NCI-H1930 (cell line): ENCODE measurements at places on chromosomes 5 and 9.
A peak's percentile ranks its signal among the peaks of the same experiment; 100 is the strongest.

- DNase-seq = no peak
Measured at GRCh38 chr9:14092344-14092743, 221.6 kb downstream of the NFIB start.

DNA sequence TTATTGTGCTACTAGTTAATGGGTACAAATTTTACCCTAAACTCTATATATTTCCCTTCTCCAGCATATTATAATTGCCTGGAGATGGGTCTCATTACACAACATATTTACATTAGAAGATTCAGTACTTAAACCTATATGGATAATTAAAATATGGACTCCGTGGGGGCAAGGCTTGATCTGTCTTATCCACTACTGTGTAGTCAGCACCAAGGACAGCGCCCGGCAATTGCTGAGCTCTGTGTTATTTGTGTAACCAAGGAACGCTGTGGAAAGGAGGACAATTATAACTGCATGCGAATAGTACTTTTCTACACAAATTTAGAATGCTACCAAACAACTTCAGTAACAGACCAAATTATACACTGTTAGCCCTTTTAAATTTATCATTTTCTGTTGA lies 77.7 kb downstream of the DNAH5 start:
- no peak for DNase-seq

GRCh38 chr9:12776513-12777055 lies 1.8 kb downstream of the LURAP1L start:
- DNase-seq = no peak

- DNase-seq = no peak
Measured at GRCh38 chr9:113587471-113588031, 124.0 kb downstream of the RGS3 start.

- no peak for DNase-seq
Measured at GRCh38 chr9:128902351-128903078, 18.3 kb upstream of the PHYHD1 start.

- DNase-seq = no peak
Measured at GRCh38 chr9:37083654-37084053, 36.7 kb upstream of the ZCCHC7 start.

DNA sequence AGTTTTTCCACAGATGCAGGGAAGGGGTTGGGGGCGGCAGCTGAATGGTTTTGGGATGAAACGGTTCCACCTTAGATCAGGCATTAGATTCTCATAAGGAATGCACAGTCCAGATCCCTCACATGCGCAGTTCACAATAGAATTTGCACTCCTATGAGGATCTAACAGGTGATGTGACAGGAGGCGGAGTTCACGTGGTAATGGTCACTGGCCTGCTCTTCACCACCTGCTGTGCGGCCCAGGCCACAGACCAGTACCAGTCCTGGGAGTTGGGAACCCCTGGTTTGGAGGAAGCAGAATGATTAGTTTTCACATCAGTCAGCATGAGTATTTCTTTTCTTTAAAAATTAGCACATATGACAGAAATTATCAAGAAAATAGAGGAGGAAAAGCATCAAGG lies 26.3 kb downstream of the ANP32B start:
- DNase-seq = no peak

GRCh38 chr5:98318386-98318785 lies 455.1 kb upstream of the RGMB start:
- DNase-seq = no peak

GRCh38 chr9:93662952-93663572 lies 86.7 kb downstream of the PHF2 start:
- DNase-seq = no peak

GRCh38 chr5:43802651-43803050 lies 199.7 kb downstream of the NNT start:
- no peak for DNase-seq

DNA sequence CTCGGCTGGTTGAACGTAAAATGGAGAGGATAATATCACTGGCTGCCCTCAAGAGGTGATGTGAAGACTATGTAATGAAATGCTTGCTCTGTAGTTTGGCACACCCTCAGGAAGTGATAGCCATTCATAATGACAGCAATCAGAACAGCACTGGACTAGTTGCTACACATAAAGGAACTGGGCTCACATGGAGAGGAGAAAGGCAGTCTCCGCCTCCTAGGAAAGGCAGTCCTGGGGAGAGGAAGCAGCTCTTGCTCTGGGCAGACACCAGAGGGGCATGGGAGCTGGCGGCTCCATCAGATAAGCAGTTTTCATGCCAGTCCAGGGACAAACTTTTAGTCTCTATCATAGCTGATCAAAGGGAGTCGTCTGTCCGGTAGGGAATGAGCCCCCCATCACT lies 46.9 kb downstream of the ARHGEF37 start:
- DNase-seq = no peak

DNA sequence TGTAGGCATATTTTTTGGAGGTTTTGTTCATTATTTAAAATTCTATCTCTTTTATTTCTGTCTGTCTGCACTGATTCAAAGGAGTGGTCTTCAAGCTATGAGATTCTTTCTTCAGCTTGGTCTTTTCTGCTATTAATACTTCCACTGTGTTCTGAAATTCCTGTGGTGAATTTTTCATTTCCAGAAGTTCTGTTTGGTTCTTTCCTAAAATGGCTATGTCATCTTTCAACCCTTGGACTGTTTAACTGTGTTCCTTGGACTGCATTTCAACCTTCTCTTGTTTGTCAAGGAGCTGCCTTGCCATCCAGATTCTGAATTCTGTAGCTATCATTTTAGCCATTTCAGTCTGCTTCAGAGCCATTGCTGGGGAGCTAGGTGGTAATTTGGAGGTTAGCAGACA lies 76.3 kb downstream of the CERT1 start:
- DNase-seq = no peak

DNA sequence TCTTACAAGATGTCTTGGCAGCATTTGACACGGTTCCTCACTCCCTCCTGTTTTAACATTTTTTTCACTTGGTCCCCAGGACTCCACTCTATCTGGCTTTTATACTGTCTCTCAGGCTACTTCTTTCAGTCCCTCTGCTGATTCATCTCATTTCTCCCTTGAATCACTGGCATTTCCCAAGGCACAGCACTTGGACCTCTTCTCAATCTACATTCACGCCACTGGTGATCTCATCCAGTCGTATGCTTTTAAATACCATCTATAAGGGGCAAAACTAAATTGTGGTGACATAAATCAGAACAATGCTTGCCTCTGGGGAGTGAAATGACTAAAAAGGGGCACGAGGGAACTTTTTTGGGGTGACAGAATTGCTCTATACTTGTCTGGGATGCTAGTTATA lies 47.1 kb downstream of the MAPKAP1 start:
- no peak for DNase-seq

DNA sequence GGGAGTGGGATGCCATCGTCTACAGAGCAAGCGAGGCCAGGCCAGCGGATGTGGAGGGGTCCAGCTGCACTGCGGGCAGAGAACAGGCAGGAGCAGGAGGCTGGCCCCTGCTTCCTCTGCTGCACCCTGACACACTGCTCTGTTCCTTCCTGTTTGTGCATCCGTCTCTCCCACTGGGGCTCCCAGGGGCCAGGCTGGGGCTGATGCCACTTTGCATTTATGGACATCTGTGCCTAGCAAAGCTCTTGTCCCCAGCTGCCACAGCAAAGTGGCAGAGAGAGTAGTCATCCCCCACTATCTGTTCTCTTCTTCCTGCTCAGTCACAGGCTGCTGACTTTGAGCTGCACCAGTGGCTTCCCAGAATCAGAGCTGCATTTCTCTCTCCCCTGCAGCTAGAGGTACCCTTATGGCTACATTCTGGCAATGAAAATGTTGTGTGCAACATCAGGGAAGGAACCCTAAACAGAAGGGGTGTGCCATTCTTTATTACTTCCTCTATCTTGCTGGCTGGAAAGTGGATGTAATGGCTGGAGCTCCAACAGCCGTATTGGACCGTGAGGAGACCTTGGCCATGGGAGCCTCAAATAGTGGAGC lies 4.2 kb upstream of the NINJ1 start:
- no peak for DNase-seq

- no peak for DNase-seq
Measured at GRCh38 chr5:157713830-157714595, 17.2 kb upstream of the THG1L start.

DNA sequence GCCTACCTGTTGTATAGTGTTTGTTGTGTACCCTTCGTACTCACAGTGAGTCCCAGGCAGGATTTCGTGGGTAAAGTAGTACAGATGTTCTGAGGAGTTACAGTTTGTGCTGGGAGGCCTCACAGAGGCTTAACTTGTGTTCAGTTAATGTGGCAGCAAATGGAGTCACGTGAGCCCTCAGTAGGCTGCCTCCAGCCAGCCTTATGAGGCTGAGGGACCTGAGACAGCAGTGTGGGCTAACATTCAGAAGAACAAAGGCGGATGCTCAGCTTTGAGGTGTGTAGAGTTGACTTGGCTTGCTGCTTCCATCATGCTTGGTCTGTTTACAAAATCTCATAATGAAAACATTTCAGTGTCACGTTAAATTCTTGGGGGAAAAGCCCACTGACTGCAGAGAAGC lies 118.1 kb downstream of the TRIO start:
- no peak for DNase-seq

- DNase-seq = no peak
Measured at GRCh38 chr9:132513416-132513815, 69.0 kb upstream of the BARHL1 start.

DNA sequence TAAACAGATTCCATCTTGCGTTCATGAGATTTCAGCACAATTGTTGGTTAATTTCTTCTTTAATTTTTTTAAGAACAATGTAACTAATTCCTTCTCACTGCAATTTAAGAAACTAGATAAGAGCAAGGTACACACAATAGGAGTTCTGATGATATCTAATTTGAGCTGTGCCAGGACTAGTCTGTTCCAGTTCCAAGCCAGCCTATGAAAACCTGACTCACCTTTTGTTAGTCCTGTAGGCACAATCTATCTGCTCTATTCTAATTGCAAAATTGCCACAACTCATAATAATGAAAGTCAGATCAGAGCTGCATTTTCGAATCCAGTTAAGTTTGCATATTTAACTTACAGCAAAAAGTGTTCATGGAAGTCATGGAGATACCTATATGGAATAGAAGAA lies 494.1 kb upstream of the TUSC1 start:
- DNase-seq = no peak

- DNase-seq = peak; percentile 57
Measured at GRCh38 chr9:132169672-132170392, 8.0 kb downstream of the NTNG2 start.

DNA sequence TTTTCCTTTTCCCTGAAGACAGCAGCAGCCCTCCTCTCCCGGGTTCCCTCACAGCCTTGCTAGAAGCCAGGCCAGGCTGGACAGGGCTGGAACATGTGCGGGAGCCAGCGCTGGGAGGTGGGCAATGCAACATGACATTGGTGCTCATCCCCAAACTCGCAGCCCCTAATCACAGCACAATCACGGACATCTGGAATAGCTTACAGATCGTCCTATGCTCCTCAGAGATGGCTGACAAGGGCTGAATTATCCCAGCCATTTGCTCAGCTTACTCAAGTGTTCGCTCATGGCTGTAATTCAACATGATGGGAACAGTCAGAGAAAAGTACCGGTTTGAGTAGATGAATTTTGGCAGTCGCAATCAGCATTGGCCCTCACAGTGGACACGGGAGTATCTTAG lies 49.8 kb downstream of the FSTL4 start:
- DNase-seq = no peak

GRCh38 chr5:107088907-107089306 lies 581.8 kb downstream of the EFNA5 start:
- DNase-seq = no peak

- no peak for DNase-seq
Measured at GRCh38 chr5:55850839-55851674, at the start of gene IL31RA. Gene IL31RA (plus strand): TSS chr5:55851357. CDS start chr5:55851571, 214 bp downstream.

DNA sequence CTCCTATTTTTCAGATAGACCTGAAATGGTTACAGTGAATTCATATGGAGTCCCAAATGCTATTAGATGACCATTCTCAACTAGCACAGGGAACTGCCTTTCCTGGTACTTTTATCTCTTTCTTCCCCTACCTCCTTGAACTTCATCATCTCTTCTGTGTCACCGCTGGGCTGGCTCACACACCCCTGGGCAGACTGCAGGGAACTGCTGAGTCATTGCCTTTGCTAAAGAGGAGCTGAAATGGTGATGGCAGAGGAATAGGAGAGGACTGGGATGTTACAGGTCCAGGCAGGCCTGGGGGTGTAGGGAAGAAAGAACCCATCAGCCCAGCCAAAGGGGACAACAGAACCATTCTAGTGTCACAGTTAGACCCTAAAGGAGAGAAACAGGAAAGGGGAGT lies 322.3 kb downstream of the ASTN2 start:
- DNase-seq = no peak

GRCh38 chr5:171945476-171945875 lies 61.0 kb downstream of the FBXW11 start:
- no peak for DNase-seq

- DNase-seq = no peak
Measured at GRCh38 chr5:95417971-95418370, 26.8 kb downstream of the FAM81B start.
